ENCODE measurements at places on chromosomes 4 and X. TPM values are rescaled to one million over a fixed set of nuclear protein-coding genes. Genes with fewer than 3 reads are reported as not detected.

CT45A3 gene
- not detected for polyA plus RNA-seq

PABPC5 gene
- polyA plus RNA-seq, result 1.9 TPM

SRPK3 gene
- polyA plus RNA-seq, result 1.8 TPM

PAGE5 gene
- polyA plus RNA-seq, result not detected

SPANXA2 gene
- not detected for polyA plus RNA-seq

Measured in large intestine (tissue), 12 donors.